ENCODE measurements at places on chromosomes 12 and 14.

- DNase-seq: peak; percentile 85
Measured at GRCh38 chr14:68020999-68021663, 201.6 kb downstream of the RAD51B start.

- DNase-seq: no peak
Measured at GRCh38 chr14:101604228-101604934, 43.1 kb downstream of the DIO3 start.

GRCh38 chr12:68264857-68265256, 11.5 kb upstream of the IL22 start:
- no peak for DNase-seq

DNA sequence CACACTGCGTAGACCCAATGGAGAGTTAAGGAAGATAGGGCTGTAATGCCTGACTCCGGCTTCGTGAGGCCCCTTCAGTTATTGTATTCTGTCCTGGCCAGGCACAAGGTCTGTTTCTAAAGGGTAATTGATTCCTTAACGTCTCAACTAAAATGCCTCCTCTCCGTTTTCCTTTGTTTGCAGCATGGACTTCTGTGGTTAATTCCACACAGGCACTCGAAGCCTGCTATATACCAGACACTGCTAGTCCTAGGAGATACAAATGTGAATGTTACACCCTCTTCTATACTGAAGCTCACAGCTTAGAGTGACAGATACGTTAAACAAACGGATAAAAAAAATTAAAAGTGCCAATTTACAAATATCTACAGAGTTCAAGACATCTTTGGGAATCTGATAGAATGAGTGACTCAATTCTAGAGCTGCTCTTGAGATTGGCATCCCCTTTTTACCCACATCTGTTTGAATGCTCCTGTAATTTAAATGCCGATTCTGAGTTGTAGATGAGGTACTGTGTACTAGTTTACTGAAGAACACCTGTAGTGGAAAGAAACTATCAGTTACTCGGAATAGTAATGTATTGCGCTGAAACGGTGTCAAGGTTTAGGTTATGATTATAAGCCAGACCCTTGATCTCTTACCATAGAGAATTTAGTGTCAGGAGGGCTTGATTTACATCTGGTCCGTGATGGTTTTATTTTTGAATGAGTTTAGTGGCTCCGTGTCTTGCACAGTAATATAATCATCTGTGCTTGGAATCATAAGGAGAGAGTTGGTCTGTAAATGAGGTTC, 784 bp downstream of the PSMA6 start:
- DNase-seq: no peak

GRCh38 chr12:9039397-9039977, 50.1 kb downstream of the KLRG1 start:
- peak; percentile 16 for DNase-seq

DNA sequence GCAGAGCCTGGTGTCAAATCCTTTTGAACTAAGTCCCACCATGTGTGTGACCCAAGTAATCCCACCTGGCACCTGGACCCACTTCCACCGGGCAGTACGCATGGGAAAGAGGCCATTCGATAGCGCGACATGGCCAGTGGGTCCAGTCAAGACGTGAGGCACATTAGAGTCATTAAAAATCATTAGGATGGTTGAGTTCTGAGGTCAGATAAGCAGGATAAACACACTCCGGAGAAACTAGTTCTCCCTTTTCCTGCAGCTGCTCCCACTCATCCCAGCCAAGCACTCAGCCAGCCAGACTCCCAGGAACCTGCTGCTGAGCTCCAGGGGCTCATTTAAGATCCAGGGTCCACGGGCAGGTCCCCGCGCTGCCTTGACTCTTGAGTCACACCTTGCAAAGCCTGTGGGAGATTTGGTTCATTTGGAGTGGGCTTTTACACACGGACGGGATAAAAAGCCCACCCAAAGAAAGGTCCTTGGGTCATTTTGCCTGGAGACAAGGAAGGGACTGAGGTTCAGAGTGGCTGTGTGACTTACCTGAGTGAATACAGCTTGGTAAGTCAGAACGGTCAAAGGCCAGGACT, 313.9 kb downstream of the BCL11B start:
- no peak for DNase-seq

DNA sequence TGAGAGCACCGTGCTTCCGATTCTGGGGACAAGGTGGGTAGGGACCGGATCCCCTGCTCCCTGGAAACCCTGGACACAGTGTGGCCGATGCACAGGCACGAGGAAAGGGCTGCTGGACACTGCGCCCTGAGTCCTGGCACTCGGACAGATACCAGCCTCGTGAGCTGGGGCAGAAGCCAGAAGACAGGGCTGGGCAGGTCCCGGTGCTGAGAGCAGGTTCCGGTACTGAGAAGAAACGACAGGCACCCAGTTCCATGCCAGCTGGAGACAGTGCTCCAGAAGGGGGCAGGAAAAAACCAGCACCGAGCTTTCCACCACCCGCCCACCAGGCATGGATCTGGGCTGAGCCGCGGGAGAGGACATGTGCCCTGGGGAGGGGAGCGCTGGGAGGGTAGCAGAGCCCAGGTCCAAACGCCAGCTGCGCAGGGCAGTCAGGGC, 6.5 kb downstream of the XRCC3 start:
- no peak for DNase-seq

GRCh38 chr14:55139696-55140509, 10.9 kb downstream of the LGALS3 start:
- DNase-seq: no peak

DNA sequence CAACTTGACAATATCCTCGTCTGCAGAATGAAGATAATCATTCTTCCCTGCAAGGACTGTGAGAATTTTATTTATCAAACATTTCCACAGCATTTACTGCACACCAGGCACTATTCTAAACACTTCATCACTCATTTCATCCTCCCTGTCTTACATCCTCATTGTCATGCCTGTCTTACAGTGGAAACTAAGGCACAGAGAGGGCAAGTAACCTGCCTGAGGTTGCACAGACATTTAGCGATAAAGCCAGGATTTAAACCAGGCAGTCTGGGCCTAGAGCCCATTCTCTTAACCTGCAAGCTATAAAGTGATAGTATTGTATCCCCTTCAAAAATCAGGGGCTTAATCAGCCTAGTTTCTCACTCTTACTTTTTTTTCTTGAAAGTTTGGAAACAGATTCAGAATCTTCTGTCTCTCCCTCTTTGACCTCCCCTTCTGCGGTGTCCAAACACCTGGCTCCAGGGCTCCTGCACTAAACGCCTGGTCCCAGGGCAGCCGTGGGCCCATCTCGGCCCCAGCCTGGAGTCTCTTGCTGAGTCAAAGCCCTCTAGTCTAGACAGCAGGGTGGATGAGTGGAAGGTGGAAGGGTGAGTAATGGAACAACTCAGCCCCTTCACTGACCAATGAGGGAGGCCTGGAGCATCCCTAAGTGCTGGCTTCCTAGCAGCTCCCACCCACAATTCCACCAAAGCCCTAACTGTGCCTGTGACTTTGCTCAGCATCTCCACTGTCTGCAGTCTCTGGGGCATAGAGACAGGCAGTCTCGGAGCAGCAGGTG, 12.5 kb downstream of the ISM2 start:
- no peak for DNase-seq

GRCh38 chr14:105864651-105865265, 338.4 kb downstream of the TMEM121 start:
- DNase-seq: no peak

GRCh38 chr12:25052914-25053211, 104.0 kb upstream of the BCAT1 start:
- no peak for DNase-seq

DNA sequence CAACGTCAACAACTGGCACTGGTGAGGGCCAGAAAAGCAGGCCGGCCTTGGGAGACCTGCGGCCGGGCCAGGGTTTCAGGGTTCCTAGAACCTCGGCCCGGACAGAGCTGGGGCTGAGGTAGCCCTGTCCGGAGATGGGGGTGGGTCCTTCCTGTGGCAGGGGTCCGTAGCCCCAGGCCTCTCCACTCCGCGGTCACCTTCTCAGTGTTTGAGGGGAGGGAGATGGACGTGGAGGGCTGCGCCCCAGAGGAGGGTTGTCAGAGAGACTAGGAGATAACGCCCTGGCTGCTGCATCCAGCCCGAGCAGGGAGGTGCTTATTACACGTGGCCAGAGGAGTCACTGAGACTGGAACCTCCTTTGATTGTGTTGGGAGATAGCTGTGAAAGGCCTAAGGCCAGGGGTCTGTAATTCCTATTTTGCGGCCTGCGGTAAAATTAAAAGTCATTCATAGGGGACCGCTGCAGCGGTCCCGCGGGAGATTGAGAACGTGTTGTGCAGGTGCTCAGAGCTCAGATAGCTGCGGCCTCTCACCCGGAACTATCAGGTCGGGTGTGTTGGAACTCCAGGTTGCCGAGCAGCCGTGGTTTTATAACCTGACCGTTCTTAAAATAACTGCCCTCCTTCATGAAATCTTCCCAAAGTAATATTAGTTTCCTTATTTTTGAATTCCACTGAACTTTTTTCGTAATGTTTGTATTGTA, 507 bp downstream of the AHSA1 start:
- no peak for DNase-seq

DNA sequence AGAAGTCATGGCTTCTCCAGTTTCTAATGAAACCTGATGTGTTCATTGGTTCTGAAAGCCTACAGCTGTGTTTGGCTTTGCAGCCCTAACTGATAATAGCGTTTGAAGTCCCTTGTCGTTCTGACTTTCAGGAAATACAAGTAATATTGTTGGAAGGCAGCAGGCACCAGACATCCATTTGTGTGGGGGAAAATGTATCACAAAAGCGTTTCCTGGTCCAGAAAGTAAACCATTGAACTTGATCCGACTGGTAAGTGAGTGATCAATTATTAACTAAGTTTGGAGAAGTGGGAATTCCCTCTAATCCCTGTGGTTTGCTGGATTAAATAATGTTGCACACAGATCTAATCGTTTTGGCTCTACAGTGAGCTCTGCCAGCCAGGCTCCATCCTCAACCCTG, 77.3 kb upstream of the LTA4H start:
- peak; percentile 16 for DNase-seq

- no peak for DNase-seq
Measured at GRCh38 chr12:49367381-49368239, at the start of gene SPATS2. Gene SPATS2, plus strand, starts transcription at chr12:49367462. Its CDS starts 93,551 bp downstream, at chr12:49461013.
